ENCODE measurements at places on chromosomes 16 and 17.
A peak's percentile ranks its signal among the peaks of the same experiment; 100 is the strongest.

DNA sequence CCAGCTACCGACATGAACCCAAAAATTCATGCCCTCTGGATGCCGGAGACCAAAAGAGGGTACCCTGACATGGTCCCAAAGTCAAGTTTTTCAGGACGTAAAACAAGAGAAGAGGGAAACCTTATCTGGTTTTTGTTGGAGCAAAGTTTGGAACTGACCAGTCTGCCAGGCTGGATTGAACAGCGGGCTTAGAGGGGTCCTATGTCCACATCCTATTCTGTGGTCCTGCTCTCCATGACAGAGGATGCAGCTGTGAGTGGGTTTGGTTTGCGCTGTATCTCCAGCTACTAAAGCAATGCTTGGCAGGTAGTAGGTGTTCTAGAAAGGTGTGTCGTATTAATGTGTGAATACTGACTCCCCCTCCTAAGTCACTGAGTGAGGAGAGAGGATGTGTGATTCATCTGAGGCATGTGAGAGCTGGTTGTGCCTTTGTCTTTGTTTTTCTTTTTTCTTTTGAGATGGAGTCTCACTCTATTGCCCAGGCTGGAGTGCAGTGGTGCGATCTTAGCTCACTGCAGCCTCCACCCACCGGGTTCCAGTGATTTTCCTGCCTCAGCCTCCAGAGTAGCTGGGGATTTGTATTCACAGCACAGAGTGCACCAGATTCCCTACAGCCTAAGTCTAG lies 31.0 kb downstream of the PMM2 start:
- no peak for DNase-seq

DNA sequence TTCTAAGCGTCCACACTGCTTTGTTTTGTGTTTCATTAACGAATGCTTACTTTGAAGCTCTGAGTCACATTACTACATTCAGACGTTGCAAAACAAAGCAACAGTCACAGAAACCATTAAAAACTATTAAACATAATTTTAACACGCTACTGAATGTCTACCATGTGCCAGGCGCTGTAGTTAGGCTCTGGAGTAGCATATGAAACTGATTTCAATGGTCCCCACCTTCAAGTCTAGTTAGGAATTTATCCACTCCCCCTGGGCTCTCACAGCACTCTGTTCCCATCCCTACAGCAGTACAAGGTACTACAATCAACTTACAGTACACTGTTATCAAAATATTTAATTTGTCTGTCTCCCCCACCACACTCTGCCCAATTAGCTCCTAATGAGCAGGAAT lies 631 bp downstream of the UTP6 start:
- no peak for DNase-seq

DNA sequence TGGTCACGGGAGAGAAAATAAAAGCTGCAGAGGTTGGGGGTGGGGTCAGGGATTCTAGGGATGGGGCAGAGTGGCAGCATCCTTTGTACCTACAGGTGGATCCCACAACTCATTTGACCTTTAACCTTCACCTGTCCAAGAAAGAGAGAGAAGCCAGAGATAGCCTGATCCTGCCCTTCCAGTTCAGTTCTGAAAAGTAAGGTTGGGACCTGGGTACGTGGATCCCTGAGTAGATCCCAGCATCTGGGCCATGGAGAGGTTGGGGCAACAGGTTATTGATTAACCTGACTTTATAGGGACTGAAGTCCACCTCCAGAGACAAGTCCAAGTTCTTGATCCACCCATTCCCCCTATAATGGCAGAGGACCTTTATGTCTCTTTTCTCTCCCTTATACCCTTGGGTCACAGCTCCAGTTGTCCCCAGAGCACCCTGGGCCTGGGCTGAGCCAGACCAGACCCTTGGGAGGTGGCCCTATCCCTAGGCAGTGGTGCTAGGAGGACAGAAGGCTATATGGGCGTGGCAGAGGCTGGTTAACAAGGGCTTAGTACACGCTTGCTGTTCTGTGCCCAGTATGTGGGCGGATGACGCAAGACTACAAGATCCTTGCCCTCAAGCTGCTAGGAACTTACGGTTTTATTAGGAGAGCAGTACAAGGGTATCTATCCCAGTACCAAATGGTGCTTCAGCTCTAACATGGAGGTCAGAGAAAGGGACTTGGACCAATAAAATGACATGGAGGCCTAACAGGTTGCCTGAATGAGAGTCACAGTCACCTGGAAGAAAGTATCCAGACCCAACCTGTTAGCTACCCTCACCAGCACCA lies 3.3 kb downstream of the CLDN7 start:
- no peak for DNase-seq

- no peak for DNase-seq
Measured at GRCh38 chr17:17896746-17897145, 60.0 kb upstream of the SREBF1 start.

DNA sequence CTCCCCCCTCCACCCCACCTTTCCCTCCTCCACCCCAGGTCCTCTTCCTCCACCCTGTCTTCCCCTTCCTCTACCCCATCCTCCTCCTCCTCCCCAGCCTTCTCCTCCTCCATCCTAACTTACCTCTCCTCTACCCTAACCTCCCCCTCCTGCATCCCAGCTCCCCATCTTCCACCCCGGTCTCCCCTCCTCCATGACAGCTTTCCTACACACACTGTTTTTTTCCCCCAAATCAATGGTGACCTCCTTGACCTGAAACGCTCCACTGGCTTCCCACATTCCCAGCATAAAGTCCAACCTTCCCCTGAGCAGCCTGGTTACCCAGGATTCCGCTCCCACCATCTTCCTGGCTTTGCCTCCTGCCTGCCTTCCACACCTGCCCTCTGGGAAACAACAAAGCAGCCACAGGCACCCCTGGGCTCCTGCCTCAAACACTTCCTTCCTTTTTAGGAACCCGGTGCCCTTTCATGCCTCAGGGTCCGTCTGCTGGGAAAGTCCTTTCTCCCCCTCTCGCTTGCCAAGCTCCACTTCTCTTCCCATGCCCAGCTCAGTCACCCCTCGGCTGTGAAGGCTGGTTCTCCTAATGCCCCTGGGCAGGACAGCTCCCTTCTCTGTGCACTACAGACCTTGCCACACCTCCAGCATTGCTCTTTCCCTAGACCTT lies 2.1 kb downstream of the RGS9 start:
- no peak for DNase-seq

DNA sequence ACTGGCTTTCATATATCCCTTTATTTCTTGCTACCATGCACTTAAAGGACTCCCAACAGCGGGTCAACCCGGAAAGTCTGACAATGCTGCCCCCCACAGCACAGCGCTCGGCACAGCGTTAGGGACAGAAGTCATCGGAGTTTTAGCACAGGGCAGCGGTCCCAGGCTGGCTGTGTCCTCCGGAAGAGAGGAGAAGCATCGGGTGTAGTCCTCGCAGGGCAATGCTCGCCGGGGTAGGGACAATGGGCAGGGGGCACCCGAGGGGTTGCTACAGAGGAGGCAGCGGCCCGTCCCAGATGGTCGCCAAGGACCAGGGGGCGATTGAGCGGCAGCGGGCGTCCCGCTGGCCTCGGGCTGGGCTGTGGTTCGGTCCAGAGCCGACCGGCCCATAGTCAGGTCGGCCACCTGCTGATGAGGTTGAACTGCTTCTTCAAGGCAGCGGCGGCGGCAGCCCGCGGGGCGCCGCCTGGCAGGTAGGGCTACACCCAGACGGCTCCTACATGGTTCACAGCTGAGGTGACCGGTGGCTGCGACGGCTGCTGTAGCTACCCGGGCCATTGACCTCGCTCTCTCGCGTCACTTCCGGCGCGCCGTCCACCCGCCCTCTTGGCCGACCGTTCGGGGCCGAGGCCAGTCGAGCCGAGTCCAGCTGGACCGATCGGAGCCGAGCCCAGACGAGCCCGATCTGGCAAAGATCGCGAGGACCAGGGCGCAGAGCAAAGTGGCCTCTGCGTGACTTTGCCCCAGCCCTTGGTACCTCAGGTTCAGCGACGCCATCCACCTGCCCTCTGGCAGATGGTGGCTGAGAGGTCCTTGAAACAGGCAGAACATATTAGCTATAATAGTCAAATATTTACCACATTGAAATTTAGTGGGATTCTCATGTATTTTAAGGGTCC lies 4.7 kb upstream of the LCMT1 start:
- DNase-seq, result peak; percentile 37

- no peak for DNase-seq
Measured at GRCh38 chr17:78375401-78376151, 2.9 kb upstream of the PGS1 start.

DNA sequence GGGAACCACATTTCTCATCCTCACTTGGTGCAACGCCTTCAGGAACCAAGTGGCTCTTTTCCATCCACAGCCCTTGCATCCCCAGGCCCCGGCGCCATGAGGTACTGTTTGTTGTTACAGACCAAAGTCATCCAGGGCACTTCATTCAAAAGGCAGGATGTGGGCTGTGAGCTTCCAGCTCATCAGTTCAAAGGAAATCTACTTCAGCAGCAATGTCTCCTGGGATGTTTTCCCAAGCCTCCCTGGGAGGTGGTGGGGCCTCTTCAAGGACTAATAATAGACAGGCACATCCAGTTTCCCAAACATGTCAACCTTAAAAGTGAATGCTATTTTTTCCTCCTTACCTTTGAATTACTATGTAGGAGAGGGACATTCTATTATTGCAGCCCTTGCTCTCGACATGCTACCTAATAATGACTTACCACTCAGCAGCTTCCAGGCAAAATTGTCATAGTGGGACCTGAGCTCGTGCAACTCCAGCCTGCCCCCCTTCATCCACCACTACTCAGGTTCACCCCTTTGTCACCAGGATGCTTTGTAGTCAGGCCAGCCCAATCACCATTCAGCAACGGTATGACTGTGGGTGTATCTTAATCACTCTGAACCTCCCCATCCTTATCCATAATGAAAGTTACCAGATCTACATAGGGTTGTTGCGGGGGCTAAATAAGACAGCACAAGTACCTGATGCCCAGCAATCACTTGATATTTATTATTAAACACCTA lies 1.7 kb upstream of the PRKCB start:
- no peak for DNase-seq
